SJSA1 (cell line): ENCODE measurements at places on chromosomes 13 and 19. TPM values are rescaled to one million over a fixed set of nuclear protein-coding genes. Genes with fewer than 3 reads are reported as not detected.

- no peak for DNase-seq
- no peaks in the 10 kb centered on the region for H3K4me1 ChIP-seq
- H3K36me3 ChIP-seq = no peaks in the 10 kb centered on the region
- H3K27me3 ChIP-seq = peaks cover 24% of the 10 kb centered on the region
- H3K4me3 ChIP-seq = no peak overlapping the region
These were observed 105.7 kb upstream of the SOX1 start for GRCh38 chr13:111961236-111961635.

GRCh38 chr13:62305756-62306155, 890.1 kb upstream of the PCDH20 start:
- DNase-seq = no peak
- no peaks in the 10 kb centered on the region for H3K36me3 ChIP-seq
- no peaks in the 10 kb centered on the region for H3K27me3 ChIP-seq
- H3K27ac ChIP-seq = no peak overlapping the region
- H3K4me1 ChIP-seq = no peaks in the 10 kb centered on the region

GRCh38 chr19:33963514-33963913, 166.8 kb downstream of the KCTD15 start:
- H3K4me3 ChIP-seq = no peak overlapping the region
- no peak overlapping the region for H3K27ac ChIP-seq
- no peaks in the 10 kb centered on the region for H3K4me1 ChIP-seq
- H3K36me3 ChIP-seq = no peaks in the 10 kb centered on the region

Gene ANGPTL8
- total RNA-seq = 0.61 TPM in 1 of 2 replicates, not detected in the other

DNA sequence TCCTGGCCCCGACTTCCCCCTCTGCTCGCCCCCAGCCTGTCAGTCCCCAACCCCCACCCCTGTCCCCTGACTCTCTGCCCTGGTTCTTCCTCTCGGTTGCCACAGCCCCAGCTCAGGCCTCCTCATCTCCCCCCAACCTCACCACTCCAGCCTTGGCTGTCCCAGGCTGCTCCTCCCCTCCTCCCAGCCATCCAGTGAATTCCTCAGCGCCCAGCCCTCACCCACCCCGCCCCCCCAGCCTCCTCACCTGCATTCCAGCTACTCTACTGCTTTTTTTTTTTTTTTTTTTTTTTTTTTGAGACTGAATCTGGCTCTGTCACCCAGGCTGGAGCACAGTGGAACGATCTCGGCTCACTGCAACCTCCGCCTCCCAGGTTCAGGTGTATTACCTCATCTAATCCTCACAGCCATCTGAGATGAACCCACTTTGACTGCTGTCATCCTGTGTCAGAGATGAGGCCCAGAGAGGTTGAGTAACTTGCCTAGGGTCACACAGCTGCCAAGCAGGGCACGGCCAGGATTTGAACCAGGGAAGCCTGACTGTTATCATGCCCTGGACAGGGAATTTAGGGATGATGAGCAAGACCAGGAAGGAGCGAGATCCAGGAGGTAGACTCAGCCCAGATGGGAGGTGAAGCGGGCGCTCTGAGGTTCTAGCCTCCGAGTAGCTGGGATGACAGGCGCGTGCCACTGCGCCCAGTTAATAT, 2.6 kb downstream of the SULT2B1 start:
- no peak overlapping the region for H3K27ac ChIP-seq
- H3K4me3 ChIP-seq = no peak overlapping the region
- H3K36me3 ChIP-seq = no peaks in the 10 kb centered on the region
- DNase-seq = no peak

Gene C19orf85
- not detected in 2 replicates for total RNA-seq
